BJ (cell line): ENCODE measurements at places on chromosomes 11 and 22.

DNA sequence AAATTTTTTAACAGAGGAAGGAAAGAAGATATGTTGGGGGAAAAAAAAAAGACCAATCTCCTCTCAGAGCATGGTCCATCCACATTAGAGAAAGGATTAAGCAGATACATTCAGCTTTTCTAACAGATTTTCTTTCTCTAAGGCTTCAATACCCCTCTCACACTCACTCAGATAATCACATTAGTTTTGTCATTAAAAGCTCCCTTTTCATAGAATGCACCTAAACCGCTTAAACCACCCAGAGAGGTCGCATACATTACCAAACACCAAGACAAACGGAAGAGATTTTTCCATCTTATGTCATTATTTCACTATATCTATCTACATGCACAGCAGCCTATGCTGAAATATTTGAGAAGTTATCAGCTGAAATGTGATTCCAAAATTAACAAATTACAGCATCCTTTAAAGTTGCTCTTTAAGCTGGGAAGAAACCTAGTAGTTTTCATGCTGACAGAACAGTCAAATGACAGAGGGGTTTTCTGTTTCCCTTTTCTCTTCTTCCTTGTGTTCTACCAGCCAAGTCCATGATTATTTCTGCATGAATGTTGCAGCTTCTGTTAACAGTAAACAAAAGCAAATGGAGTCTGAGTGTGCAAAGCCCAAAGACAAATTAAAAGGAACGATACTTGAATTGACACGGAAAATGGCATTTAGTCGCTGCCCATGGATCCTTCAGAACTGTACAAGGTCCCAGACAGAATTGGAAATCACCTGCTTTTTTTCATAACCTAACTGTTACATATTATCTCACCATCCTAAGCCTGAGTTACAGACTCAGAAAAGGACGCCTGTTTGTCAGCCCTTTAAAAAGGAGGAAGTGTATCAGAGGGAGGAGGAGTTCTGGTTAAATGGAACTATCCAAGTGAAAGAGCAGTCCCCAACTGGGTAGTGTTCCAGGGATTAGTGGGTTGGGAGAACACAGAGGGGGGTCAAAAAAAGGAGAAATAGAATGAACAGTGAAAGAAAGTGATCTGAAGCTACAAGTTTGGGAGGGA, 54.6 kb downstream of the PRCP start:
- DNase-seq = no peak

- DNase-seq = no peak
These were observed 14.1 kb downstream of the LPXN start for GRCh38 chr11:58561394-58562098.

DNA sequence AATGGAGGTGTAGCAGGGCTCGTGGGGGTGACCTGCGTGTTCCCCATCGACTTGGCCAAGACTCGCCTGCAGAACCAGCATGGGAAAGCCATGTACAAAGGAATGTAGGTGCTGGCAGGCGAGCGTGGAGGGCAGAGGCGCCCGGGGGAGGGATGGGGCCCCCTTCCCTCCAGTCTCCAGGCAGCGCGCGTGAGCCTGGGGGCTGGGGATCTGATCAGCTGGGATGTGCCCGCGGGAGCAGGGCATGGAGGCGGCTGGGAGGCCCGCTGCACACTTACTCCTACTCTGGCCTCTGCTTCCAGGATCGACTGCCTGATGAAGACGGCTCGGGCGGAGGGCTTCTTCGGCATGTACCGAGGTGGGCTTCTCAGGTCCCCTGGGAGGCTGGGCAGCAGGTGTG, 17.8 kb downstream of the SLC25A18 start:
- DNase-seq = no peak

DNA sequence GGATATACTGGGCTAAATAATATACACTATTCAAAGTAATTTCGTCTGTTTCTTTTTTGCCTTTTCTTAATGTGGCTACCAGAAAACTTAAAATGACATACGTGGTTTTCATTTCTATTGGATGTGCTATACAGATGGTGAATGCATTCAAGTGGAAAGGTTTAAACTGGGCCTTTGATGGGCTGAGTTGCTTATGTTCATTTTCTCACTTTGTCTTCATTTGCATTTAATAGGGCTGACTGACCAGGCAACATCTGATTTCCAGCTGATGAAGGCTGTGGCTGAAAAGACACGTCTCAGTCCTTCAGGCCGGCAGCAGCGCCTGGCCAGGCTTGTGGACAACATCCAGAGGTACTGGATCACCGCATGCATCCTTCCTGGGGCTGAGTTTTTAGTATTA, 27.9 kb downstream of the PIWIL4 start:
- no peak for DNase-seq

GRCh38 chr11:1834062-1834610, 654 bp upstream of the SYT8 start:
- no peak for DNase-seq

GRCh38 chr11:12113294-12113693, 2.9 kb downstream of the MICAL2 start:
- no peak for DNase-seq
